Fibroblast of skin of left biceps (primary cell): ENCODE measurements at places on chromosomes 3 and 15.

GRCh38 chr15:68700455-68701123 is 120.1 kb downstream of the ANP32A start:
- no peak for DNase-seq

- no peak for DNase-seq
Observed at GRCh38 chr15:87618203-87618725, 638.3 kb downstream of the NTRK3 start.

- DNase-seq = no peak
Observed at GRCh38 chr3:128994173-128994512, 267 bp upstream of the CFAP92 start.

GRCh38 chr3:105885256-105885655 is 16.4 kb upstream of the CBLB start:
- no peak for DNase-seq
